ENCODE measurements at places on chromosomes 12 and 14. TPM values are rescaled to one million over a fixed set of nuclear protein-coding genes. Genes with fewer than 3 reads are reported as not detected.
A peak's percentile ranks its signal among the peaks of the same experiment; 100 is the strongest.

TPPP2 gene
- total RNA-seq, result not detected

C12orf50 gene
- total RNA-seq, result 0.19 TPM

TSHR gene
- 0.91 TPM for total RNA-seq

ERP27 gene
- 3.5 TPM for total RNA-seq

RD3L gene
- total RNA-seq, result not detected

LALBA gene
- total RNA-seq, result not detected

NANOG gene
- 0.66 TPM for total RNA-seq

SNRPF gene
- total RNA-seq, result 17.7 TPM

RTL1 gene
- not detected for total RNA-seq

LRRC43 gene
- total RNA-seq, result 1.3 TPM

TAS2R7 gene
- not detected for total RNA-seq

C12orf54 gene
- not detected for total RNA-seq

GRCh38 chr12:39012870-39013269, 107.5 kb upstream of the CPNE8 start:
- DNase-seq, result no peak
- H3K4me1 ChIP-seq, result no peaks in the 10 kb centered on the region
- no peak overlapping the region for H3K27ac ChIP-seq
- H3K27me3 ChIP-seq, result no peaks in the 10 kb centered on the region

GRCh38 chr14:61147381-61147821, 133.7 kb downstream of the TMEM30B start:
- H3K27ac ChIP-seq, result no peak overlapping the region
- H3K27me3 ChIP-seq, result no peaks in the 10 kb centered on the region
- DNase-seq, result no peak
- no peak overlapping the region for H3K4me3 ChIP-seq
- no peaks in the 10 kb centered on the region for H3K36me3 ChIP-seq

- H3K27ac ChIP-seq, result peak overlapping the region; percentile 85
- peak overlapping the region; percentile 33 for H3K4me3 ChIP-seq
- H3K36me3 ChIP-seq, result no peaks in the 10 kb centered on the region
- DNase-seq, result no peak
- peaks cover 88% of the 10 kb centered on the region for H3K27me3 ChIP-seq
Observed at GRCh38 chr12:132603240-132604150, 6.9 kb downstream of the LRCOL1 start.

- no peak overlapping the region for H3K27ac ChIP-seq
- no peak overlapping the region for H3K4me3 ChIP-seq
- H3K36me3 ChIP-seq, result no peaks in the 10 kb centered on the region
- H3K27me3 ChIP-seq, result peaks cover 14% of the 10 kb centered on the region
- peak; percentile 53 for DNase-seq
Observed at GRCh38 chr12:113136990-113137511, 1.5 kb upstream of the RASAL1 start.

DNA sequence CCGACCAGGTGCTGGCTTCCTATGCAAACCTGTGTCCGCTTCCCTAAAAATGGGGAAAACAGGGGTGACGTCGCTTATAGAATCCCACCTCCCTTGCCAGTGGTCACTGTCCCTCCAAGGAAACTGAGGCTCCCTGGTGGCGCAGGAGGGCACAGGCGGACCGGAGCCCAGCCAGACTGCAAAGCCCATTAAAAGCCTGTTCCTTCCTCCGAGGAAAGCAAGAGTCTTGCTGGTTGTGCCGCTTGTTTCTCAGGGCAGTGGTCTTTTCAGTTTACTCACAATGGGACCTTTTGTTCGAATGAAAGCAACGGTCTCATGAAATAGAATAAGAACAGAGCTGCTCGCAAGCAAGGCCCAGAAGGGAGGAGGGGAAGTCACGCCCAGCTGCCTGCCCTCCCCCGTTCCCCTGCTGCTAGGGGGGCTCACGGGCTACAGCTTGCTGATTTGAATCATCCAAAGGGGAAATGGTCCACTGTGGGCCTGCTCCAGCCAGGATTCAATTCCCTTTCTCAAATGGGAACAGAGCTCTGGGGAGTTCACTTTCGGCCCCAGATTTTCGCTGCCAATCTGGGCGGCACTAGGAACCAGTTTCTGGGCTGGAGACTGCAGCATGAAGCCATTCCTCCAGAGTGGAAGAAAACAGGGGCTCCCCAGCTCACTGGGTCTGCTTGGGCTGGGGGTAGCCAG, 4.6 kb upstream of the SELPLG start:
- peak overlapping the region; percentile 92 for H3K27ac ChIP-seq
- no peaks in the 10 kb centered on the region for H3K27me3 ChIP-seq
- H3K36me3 ChIP-seq, result no peaks in the 10 kb centered on the region
- H3K4me1 ChIP-seq, result peaks cover 89% of the 10 kb centered on the region
- H3K4me3 ChIP-seq, result no peak overlapping the region

DNA sequence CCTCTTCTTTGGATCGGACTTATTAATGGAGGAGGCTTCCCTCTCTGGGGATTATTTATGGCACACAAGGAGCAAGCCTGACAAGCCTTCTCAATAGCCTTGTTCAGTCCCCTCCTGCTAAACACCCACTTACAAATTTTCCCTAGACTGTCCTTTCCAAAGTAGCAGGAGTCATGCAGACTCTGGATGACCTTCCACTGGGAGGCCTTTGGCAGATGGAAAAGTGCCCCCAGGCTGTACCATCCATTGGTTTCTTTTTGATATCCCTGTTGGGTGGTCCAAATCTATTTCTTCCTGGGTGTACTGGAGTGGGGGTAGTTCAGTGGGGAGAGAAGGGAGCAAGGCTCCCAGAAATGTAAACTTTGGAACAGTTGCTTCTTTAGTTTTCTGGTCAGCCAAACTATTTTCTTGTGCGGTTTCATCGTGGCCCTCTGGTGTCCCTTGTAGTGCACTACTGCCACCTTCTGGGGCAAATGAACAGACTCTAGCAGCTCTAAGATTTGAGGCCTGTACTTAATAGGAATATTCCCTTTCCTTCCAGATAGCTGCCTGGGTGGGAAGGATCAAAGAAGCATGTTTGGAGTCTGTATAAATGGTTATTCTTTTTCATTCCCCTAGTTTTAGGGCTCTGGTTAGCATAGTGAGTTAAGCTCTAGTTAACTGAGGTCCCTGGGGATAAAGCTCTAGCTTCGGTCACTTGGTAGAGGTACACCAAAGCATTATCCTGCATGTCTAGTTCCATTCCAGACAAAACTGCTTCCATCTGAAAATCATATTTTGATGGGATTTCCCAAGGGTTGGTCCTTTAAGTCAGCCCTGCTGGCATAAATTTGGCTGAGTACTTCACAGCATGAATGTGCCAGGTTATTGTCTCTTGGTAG, 409.5 kb downstream of the SLC6A15 start:
- DNase-seq, result no peak
- H3K4me3 ChIP-seq, result no peak overlapping the region
- no peaks in the 10 kb centered on the region for H3K4me1 ChIP-seq
- H3K27me3 ChIP-seq, result no peaks in the 10 kb centered on the region
- H3K27ac ChIP-seq, result no peak overlapping the region

- H3K36me3 ChIP-seq, result no peaks in the 10 kb centered on the region
- H3K27me3 ChIP-seq, result no peaks in the 10 kb centered on the region
- H3K4me1 ChIP-seq, result peaks cover 2% of the 10 kb centered on the region
- H3K27ac ChIP-seq, result no peak overlapping the region
Observed at GRCh38 chr14:89902881-89903280, 51.6 kb downstream of the EFCAB11 start.

- H3K27ac ChIP-seq, result no peak overlapping the region
- no peak overlapping the region for H3K4me3 ChIP-seq
- no peak for DNase-seq
- no peaks in the 10 kb centered on the region for H3K36me3 ChIP-seq
Observed at GRCh38 chr14:81324011-81324410, 76.1 kb downstream of the STON2 start.

DNA sequence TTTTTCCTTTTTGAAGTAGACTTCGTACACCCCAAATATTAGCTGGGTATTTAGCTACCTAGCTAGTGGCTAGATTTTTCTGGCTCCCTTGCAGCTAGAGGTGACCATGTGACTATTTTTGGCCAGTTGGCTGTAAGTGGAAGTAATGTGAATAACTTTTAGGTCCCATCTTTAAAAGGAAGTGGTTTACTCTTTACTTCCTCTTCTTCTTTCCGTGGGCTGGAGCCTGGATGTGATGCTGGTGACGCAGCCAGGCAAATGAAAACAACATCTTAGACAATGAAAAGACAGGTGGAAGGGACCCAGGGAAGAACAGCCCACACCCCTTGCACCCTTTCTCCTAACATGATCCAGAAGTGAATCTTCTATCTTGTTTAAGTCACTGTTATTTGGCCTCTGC, 245.5 kb downstream of the ATP23 start:
- H3K4me1 ChIP-seq, result no peaks in the 10 kb centered on the region
- no peak for DNase-seq
- no peaks in the 10 kb centered on the region for H3K36me3 ChIP-seq
- no peaks in the 10 kb centered on the region for H3K27me3 ChIP-seq

DNA sequence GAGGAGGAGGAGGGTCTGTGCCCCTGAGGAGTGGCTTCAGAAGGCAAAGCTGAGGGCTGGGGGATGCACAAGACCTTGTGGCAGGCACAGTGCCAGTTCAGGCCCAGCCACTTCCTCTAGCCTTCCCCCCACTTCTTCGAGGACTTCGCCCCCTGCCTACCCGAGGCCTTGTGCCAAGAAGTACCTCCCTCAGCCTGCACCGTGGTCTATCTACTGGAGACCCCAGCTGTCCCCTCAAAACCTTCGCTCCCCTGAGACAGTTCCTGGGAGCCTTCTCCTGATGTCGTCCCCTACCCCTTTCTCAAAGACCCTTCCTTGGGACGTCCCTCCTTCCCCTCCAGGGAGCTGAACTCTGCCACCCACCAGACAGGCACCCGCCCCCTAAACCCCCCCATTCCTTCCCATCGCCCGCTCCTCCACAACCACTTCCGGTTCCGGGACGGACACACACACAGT, 604 bp downstream of the ZNF384 start:
- H3K36me3 ChIP-seq, result peaks cover 28% of the 10 kb centered on the region
- no peaks in the 10 kb centered on the region for H3K27me3 ChIP-seq
- peak; percentile 89 for DNase-seq

DNA sequence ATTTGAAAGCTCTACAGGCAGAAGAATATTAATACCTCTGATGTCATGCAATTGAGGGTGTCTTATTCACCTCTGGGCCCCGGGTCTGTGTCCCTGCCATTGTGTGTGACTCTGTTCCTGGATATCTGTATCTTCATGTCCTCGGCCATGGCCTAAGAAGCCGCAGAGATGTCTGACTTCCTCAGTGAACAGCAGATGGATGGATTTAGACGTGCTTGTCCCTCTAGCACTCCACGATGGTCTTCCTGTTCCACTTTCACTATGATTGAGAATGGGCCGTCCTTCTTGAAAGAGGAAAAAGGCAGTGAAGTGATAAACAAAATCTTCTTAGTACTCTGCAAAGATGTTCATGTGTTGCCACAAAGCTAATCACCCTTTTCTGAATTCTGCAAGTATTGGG, 217.4 kb downstream of the SLC41A2 start:
- peaks cover 92% of the 10 kb centered on the region for H3K4me1 ChIP-seq
- no peaks in the 10 kb centered on the region for H3K27me3 ChIP-seq

DNA sequence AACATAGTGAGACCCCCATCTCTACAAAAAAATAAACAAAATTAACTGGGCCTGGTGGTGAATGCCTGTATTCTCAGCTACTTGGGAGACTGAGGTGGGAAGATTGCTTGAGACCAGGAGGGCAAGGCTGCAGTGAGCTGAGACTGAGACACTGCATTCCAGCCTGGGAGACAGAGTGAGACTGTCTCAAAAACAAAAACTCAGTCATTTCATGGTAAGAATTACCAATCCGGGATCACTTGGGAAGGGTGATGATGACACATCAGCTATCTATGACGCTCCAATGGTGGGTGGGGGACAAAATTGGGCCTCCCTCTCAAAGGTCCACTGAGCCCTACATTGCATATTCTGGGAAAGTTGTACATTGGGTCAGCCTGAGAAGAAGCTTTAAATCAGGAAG, 47.7 kb downstream of the SERPINA3 start:
- no peaks in the 10 kb centered on the region for H3K4me1 ChIP-seq
- no peak overlapping the region for H3K4me3 ChIP-seq
- no peak for DNase-seq
- H3K27me3 ChIP-seq, result no peaks in the 10 kb centered on the region

DNA sequence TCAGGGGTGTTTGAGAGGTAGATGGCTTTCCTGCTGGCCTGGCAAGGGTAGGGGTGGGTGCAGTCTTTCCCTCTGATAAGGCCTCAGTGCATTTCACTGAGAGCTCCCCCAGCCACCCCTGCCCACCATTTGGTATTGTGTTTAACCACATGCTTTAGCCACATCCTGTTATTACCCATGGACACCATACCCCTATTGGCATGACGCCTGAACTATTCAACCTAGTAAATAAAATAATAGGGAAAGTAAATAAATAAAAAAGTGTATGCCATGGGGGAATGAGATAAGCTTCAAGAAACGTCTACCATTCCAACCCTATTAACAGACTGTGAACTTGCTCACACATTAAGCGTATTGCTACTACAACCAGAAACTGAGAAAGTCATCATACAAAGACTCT, 7.6 kb upstream of the LGR5 start:
- no peak overlapping the region for H3K27ac ChIP-seq
- H3K36me3 ChIP-seq, result no peaks in the 10 kb centered on the region
- DNase-seq, result no peak
- no peaks in the 10 kb centered on the region for H3K27me3 ChIP-seq
- H3K4me1 ChIP-seq, result no peaks in the 10 kb centered on the region

GRCh38 chr12:6635375-6635855, 344 bp downstream of the LPAR5 start:
- no peaks in the 10 kb centered on the region for H3K36me3 ChIP-seq
- DNase-seq, result peak; percentile 88
- H3K27ac ChIP-seq, result peak overlapping the region; percentile 65
- H3K4me1 ChIP-seq, result peaks cover 98% of the 10 kb centered on the region
- no peaks in the 10 kb centered on the region for H3K27me3 ChIP-seq
